ENCODE measurements at places on chromosomes 2 and 18.

GRCh38 chr18:31633392-31634330 is 42.0 kb downstream of the TTR start:
- DNase-seq: no peak

- no peak for DNase-seq
Measured at GRCh38 chr2:70312560-70312959, 10.7 kb upstream of the FAM136A start.

GRCh38 chr18:51988277-51988676 is 351.7 kb upstream of the DCC start:
- DNase-seq: no peak

DNA sequence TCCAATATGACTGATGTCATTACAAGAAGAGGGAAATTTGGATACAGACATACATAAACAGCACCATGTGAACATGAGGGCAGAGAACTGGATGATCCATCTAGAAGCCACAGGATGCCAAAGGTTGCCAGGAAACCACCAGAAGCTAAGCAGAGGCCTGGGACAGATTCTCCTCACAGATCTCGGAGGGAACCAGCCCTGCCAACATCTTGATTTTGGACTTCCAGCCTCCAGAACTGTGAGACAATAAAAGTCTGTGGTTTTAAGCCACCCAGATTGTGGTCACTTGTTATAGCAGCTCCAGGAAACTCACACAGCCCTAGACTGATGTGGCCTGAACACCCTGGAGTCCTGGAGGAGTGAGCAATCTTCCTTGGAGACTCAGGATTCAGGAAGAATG is 351.6 kb downstream of the EIPR1 start:
- DNase-seq: no peak

GRCh38 chr18:58013241-58014211 is 30.5 kb upstream of the NEDD4L start:
- no peak for DNase-seq

DNA sequence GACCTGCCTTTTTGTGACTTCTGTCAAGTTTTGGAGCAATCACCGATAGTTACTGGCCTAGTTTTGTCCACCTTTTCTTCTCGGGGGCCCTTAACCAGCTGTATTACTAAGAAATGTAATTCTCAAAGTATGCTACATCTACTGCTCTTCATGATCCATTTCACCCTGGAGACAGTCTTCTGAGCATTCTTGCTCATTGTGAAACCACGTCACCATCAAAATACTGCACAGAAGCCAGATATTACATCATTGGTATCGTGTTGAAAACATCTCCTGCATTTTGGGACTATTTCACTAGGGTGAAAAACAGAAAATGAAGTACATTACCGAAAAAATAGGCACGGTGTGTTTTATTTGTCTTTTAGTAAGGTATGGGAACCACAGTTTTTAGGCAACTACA is 11.7 kb downstream of the LYPD6B start:
- DNase-seq: no peak

DNA sequence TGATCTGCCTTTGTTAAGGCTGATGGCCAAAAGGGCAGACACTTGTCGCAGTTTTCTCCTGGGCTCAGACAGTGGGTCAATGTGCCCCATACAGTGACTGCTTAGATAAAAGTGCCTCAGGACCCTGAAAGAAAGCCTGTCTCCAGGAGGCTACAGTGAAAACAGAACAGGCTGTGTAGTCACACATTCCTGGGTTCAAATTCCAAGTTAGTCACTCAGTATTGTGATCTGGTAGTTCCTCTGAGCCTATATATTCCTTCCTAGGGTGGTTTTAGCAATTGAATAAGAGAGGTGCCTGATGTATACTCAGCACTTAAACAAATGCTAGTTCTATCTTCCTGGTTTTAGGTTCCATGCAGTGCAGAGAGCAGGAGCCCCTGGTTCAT is 54.4 kb downstream of the RPL37A start:
- no peak for DNase-seq

GRCh38 chr2:196324211-196324610 is 152.8 kb upstream of the STK17B start:
- DNase-seq: no peak

DNA sequence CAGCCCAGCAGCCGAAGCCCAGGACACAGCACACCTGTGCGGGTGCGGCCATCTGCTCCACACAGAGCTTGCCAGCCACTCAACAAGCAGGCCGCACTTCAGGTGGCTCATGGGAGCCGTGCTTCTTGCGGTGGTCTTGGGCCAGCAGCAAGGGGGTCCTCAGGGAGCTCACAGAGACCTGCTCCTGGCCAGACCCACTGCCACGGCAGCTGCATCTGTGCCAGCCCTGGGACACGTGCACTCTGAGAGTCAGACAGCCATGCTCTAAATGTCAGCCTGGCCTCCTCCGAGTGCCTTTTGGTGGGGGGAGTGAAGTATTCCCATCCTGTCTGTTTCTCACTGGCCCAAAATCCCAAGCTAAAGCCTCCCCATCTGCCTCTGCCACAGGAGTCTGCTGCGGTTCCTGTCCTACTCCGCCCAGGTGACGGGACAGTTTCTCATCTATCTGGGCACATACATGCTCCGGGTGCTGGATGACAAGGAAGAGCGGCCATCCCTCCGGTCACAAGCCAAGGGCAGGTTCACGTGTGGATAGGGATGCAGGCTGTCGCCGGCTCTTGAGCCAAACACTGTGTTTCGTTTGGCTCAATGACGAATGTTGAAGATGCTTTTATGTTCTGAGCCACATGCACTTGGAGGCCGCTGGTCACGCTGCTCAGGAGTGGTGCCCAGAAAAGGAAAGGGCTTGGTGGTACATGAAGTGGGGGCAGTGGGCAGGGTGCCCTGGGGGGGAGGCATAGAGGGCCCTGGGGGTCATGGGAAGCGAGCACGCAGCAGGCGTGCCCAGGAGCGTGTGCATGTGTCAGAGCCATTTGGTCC is 22.8 kb downstream of the CIDEA start:
- no peak for DNase-seq

- DNase-seq: no peak
Measured at GRCh38 chr18:4851301-4851976, 345.6 kb downstream of the AKAIN1 start.

- DNase-seq: no peak
Measured at GRCh38 chr2:219643788-219644398, 16.5 kb downstream of the SLC4A3 start.

- no peak for DNase-seq
Measured at GRCh38 chr2:6657855-6658254, 207.9 kb downstream of the CMPK2 start.

- DNase-seq: no peak
Measured at GRCh38 chr2:241014224-241014623, 15.8 kb downstream of the SNED1 start.

- no peak for DNase-seq
Measured at GRCh38 chr18:13035249-13035914, 44.2 kb downstream of the CEP192 start.

- DNase-seq: no peak
Measured at GRCh38 chr18:36331521-36331971, 34.0 kb downstream of the FHOD3 start.

GRCh38 chr2:224403657-224404056 is 1.8 kb upstream of the FAM124B start:
- no peak for DNase-seq

- DNase-seq: no peak
Measured at GRCh38 chr2:172736424-172737174, 954 bp downstream of the RAPGEF4 start.

GRCh38 chr2:159290289-159290907 is 3.9 kb upstream of the WDSUB1 start:
- no peak for DNase-seq

- no peak for DNase-seq
Measured at GRCh38 chr2:166167449-166167848, 39.6 kb upstream of the SCN1A start.

DNA sequence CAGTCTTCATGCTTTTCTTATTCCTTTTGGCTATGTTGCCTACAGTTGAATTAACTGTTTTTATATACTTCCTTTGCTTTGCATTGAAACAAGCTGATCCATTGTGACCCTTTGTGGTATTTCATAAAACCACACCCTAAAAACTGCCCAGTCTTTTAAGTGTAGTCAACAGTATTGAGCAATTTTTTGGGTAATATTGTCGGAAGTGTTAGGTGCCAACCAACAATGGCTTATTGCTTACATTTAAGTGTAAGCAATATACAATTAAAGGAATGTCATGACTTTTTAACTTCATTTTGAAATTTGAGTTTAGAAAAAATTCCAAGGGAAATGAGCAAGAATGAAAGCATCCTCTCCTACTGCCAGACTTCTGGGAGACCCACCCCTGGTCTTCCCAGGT is 174.1 kb downstream of the NEDD4L start:
- no peak for DNase-seq

DNA sequence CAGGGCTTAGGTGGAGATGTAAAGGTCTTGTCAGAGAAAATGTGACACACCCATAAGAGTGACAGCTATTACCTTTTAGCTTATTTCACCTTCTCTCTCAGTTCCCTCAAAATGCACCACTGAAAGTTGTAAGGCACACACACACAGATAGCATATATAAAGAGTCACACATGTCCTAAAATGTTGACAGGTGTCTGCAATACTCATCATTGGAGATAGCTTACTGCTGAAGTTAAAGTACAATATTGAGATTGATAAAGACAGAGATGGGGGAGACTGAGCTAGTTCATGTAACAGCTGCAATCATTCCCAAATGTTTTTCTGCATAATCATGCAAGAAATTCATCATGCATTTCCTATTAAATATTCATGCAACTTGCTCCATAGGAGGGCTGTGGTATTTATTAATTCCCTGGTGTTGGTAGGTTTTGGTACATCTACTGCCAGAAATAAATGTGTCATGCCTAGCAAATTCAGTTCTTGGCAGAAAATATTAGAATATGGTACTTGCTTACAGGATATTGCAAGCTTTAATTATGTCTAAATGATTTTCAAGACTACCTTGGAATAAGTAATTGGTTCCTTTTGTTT is 118.8 kb upstream of the RBMS1 start:
- no peak for DNase-seq

- no peak for DNase-seq
Measured at GRCh38 chr2:129437725-129438124, 541.7 kb upstream of the RAB6C start.

- no peak for DNase-seq
Measured at GRCh38 chr2:109646961-109647360, 32.8 kb downstream of the SOWAHC start.

- no peak for DNase-seq
Measured at GRCh38 chr18:5817816-5818215, 77.5 kb downstream of the TMEM200C start.

GRCh38 chr2:69989009-69989408 is 27.6 kb upstream of the ASPRV1 start:
- no peak for DNase-seq

GRCh38 chr2:232398293-232399034 is 8.2 kb upstream of the ALPG start:
- DNase-seq: no peak

GRCh38 chr2:56615760-56616159 is 432.0 kb downstream of the CCDC85A start:
- no peak for DNase-seq

DNA sequence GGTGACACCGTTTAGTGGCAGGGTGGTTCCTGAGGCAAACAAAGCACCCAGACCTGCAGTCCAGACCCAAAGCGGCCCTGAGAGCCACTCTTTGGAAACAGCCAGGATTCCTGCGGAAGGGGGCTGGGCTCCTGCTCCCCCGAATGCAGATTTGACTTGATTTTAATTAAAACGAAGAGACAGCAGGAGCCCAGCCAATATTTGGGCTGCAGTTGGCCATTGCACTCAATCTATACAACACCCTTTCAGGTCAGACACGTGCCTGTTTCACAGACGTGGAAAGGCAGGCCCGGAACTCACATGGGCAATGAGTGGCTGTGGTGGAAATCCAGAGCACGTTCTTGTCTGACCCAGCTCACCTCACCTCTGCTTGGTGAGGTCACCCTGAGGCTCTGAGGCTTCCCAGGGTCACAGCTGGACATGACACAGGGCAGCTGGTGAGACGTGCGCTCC is 122.4 kb downstream of the NDUFA10 start:
- no peak for DNase-seq

DNA sequence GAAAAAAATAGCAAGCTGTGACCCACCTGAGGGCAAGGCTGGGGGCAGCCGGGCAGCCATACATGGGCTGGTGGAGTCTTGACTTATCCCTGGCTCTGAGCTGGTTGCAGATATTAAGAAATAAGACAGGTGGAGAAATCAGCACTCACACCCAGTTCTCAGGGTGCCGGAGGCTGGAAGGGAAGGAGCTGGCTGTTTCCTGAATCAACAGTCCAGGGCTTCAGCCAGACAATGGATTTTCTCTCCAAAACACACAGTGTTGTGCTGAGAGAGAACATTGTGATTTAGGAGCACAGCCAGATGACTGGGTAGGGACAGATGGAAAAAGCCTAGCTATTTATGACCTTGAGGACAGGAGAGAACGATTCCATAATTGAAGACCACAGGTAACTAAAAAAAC is 208.8 kb downstream of the LDLRAD4 start:
- DNase-seq: no peak

- no peak for DNase-seq
Measured at GRCh38 chr2:237384672-237385020, 29.3 kb downstream of the COL6A3 start.

DNA sequence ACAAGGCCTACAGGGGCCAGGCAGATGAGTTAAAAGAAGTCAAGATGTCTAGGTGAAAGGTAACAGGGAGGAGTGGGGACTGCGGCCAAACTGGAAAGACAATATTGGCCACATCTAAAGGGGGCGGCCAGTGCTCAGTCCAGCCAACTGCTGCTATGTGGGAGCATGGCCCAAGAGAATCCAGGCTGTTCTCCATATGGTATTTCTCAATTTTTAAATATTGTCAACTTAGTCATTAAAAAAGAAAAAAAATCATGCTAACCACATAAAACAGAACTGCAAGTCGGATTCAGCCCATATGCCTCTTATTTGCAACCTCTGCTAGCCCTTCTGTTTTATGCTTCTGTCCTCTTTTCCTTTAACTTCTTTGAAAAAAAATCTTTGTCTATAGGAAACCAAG is 14.8 kb downstream of the TRABD2A start:
- DNase-seq: no peak

DNA sequence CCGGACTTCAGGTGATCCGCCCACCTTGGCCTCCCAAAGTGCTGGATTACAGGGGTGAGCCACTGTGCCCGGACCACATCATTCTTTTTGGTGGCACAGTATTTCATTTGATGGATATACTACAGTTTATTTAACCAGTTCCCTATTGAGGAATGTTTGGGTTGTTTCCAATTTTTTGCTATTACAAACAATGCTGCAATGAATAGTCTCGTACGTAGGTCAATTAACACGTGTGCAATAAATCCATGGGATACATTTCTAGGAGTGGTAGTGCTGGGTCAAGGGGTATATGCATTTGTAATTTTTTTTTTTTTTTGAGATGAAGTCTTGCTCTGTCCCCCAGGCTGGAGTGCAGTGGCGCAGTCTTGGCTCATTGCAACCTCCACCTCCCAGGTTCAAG is 28.4 kb upstream of the XPO1 start:
- DNase-seq: no peak

DNA sequence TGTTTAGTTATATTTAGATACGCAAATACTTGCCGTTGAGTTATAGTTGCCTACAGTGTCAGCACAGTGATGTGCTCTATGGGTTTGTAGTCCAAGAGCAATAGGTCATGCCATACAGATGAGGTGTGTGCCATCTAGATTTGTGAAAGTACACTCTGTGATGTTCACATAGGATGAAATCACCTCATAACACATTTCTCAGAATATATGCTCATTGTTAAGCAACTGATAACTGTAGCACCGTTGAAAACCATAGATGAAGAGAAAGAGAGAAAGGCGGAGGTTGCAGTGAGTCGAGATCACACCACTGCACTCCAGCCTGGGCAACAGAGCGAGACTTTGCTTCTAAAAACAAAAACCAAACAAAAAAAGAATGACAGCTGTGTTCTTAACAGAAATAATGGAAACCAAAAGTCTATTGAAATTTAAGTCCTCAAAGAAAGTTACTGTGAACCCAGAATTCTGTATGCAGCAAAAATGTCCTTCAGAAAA is 9.5 kb downstream of the DGKD start:
- DNase-seq: no peak

Data from stimulated activated CD4-positive, alpha-beta T cell treated with anti-CD3 and anti-CD28 coated beads, Interleukin-1b, Interleukin-23, amount 100 ng/mL, for 24 hours (primary cell).